ENCODE measurements at places on chromosomes 5 and 9.

DNA sequence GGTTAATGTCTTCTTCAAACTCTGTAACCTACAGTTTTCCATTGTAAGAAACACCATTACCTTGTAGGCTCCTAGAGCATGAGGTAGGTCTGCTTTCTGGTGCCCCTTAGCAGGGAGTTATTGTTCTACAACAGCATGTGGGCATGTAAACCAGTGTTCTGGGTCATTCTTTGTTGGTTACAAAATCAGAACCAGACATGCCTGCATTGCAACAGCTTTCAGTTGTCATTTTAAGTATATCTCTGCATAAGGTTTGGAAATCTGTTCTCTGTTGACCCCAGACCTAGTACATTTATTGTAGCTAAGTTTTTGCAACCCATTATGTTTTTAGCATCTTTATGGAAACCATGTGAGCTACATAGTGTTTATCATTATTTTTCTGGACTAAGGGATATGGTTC, 10.9 kb downstream of the RGMB start:
- no peak for DNase-seq

- peak; percentile 64 for DNase-seq
These were observed 124.6 kb upstream of the MTAP start for GRCh38 chr9:21677834-21678233.

DNA sequence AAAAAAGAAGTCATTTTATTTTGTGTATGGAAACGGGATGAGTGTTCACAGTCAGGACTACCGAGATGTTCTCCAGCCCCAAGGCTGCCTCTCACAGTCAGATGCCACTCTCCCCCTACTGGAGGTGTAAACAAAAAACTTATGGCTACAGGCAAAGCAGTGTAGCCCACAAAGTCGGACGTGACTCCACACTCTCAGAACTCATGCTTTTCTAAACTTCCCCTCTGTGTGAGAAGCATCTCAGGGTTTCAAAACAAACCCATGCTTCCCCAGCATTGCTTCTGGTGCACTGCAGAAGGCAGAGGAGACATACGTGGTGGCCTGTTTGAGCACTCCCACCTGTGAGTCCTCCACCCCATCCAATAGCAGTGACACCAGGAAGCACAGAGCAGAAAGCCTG, 580.3 kb downstream of the BNC2 start:
- no peak for DNase-seq

DNA sequence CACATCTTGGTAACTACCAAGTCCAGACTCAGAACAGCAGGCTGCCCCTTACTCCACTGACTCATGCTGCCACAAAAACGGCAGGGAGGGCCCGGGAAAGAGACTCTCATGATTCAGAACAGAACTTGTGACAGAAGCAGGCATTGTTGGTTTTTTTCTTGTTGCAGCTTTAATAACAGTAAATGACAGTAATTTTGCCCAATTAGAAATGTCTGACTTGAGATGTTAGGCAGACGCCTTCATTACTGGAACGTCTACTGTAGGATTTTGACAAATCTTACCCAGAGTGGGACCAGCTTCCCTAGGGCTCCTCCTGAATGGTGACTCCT, 77.9 kb downstream of the SEMA5A start:
- no peak for DNase-seq

GRCh38 chr5:45695804-45696156, 400 bp downstream of the HCN1 start:
- DNase-seq: no peak

Data from DMS53 (cell line).